Activated CD4-positive, alpha-beta T cell treated with anti-CD3 and anti-CD28 coated beads for 24 hours (primary cell): ENCODE measurements at places on chromosomes 7 and 10.

- DNase-seq, result no peak
Measured at GRCh38 chr7:155713384-155713783, 68.9 kb downstream of the RBM33 start.

DNA sequence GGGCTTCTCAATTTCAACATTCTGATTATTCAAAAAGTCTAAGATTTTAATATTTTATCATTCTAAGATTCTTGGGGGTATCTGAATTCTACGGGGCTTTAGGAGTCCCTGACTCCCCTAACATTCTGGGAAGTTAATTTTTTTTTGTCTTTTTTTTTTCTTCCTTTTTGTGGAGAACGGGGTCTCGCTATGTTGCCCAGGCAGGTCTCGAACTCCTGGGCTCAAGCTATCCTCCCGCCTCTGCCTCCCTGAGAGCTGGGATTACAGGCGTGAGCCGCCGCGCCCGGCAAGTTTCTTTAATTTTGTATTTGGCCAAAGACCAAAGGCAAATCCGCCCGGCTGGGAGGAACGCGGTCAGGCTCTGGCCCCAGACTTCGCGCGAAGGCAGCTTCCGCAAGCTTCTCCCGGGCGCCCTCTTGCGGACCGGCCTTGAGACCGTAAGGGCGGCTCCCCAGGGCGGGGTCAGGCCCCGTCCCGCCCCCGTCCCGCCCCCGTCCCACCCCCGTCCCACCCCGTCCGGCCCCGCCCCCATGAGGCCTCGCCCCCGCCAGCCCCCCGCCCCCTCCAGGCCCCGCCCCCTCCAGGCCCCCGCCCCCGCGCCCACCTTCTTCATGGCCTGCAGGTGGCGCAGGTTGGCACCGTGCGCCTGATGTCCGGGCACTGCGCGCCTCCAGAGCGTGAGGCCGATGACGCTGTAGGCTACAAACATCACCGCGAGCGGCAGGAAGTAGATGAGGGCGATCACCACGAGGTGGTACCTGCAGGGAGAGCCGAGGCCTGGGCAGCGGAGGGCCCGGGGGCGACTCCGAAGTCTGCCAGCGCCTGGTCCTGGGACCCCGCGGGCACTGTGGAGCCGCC lies 8.2 kb downstream of the TACR2 start:
- peak; percentile 81 for DNase-seq

DNA sequence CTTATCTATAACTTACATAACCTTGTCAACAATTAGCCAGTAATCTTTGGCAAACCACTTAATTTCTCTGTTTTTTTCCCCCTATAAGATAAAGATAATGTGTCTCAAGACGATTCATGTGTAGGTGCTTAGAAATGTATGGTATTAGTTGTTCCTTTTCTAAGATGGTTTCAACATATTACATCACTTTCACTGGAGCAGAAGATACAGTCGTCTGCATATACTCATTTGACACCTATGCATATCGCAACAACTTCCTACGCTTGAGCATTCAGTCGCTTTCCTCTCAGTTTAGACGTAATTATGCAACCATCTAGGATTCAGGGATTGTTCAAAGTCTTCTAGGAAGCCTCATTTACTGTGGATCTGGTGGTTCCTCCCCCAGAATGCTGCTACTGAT lies 396.7 kb downstream of the PHTF2 start:
- no peak for DNase-seq

GRCh38 chr7:44213206-44213876 lies 12.6 kb downstream of the YKT6 start:
- no peak for DNase-seq
